Skin of body (tissue), 3 donors: ENCODE measurements at places on chromosomes 1 and 21.

DNA sequence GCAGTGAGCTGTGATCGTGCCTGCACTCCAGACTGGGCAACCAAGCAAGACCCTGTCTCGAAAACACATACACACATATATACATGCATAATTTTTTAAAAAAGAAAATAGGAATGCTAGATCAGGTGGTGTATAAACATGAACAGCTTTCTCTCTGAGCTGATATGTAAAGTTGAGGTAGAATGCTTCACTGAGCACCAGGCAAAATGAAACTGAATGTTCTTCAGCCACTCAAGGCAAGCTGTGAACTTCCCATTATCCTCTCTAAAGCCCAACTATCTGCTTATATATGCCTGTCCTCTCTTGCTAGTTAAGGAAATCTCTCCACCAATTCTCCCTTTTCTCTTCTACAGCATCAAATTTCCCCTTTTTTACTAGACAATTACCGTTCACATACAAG, 93.0 kb downstream of the NUF2 start:
- DNase-seq, result no peak

DNA sequence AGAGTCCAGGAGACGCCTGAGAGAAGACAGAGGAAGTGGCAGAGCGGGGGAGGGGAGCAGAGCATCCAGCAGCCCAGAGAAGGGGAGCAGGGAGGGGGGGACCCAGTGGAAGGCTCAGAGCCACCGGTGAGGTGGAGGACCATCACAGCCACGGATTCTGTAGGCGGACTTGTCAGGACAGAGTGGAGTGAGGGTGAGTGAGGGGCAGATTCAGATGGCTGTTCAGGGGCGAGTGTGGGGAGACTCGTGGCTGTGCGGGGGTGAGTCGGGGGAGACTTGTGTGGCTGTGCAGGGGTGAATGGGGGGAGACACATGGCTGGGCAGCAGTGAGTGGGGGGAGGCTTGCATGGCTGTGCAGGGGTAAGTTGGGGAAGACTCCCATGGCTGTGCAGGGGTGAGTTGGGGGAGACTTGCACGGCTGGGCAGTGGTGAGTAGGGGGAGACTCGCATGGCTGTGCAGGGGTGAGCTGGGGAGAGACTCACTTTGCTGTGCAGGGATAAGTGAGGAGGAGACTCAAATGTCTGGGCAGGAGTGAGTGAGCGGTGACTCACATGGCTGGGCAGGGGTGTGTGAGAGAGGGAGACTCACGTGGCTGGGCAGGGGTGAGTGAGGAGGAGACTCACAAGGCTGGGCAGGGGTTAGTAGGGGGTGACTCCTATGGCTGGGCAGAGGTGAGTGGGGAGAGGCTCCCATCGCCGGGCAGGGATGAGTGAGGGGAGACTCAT, 56.8 kb upstream of the ABCG1 start:
- DNase-seq, result no peak

DNA sequence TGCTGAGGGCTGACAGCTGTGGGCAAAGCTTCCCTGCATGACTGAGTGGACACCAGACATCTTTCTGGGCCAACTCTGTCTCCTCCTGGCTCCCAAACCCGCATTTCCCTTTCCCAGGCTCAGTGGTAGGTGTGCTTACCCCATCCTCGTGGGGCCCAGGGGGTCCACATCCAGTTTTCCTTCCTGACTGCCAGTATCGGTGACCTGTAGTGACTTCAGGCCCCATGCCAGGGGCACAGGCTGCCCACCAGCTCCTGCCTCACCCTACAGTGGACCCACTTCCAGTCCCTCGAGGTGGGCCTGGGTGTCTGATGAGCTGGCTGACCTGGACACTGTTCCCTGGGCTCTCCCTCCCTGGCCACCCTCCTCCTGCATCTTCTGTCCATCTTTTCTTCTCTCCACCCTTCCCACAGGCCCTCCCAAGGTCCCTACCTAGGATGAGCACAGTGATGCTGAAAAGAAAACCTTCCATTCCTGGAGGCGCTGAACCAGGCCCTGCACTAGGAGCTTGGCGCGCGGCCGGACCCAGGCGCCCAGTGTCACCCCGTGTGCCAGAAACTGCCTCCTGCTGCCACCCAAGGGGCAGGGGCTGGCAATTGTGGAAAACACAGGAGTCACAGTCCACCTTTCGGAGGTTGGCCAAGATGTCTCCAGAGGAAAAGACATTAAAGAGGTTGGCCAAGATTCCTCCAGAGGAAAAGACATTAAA, 67.1 kb downstream of the RUNX3 start:
- DNase-seq, result no peak

DNA sequence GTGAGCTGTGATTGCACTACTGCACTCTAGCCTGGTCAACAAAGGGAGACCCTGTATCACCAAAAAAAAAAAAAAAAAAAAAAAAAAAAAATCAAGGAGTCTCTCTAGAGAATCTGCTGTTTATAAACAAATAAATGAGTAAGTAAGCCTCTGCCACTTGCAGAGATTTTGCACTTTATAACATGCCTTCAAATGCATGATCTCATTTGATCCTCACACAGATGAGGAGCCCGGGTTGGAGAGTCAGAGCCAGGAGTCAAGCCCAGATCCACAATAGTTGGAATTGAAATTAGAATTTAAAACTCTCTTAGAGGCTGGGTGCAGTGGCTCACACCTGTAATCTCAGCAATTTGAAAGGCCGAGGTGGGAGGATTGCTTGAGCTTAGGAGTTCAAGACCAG, 4.0 kb downstream of the PRELP start:
- DNase-seq, result peak; percentile 11

DNA sequence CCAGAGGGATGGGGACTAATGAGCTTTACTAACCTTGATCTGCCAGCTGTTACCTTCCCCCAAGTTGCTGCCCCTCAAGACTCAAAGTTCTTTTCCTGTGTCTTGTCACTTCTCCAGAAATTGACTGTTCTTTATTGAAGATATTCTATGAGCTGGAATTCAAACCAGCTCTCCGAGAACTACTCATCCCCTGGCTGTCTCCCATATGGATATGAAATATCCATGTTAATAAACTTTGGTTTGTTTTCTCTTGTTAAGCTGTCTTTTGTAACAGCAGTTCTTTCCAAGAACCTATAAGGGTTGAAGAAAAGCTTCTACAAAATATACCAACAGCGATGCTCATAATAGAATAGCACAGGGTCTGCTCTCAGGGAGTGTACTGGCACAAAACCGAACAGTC, 77.0 kb downstream of the CAMK2N1 start:
- DNase-seq, result no peak

DNA sequence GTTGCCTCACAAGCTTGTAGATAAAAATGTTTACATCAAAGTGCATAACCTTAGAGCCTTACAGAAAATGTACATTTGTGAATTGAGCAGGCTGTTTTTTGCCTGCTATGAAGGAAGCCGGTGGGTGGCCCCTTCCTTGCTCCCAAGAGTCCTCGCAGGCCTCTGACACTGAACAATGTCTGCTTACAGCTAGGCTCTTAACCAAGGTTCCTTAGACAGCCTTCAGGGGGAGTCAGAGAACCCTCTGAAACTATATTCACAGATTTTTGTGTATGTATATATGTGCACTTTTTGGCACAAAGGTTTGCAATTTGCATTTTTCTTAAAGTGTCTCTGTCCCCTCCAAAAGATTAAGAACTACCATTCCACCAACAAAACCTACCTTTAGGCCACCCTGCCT, 282.6 kb downstream of the BARHL2 start:
- no peak for DNase-seq

GRCh38 chr1:92487078-92487605, 417 bp upstream of the GFI1 start:
- no peak for DNase-seq

DNA sequence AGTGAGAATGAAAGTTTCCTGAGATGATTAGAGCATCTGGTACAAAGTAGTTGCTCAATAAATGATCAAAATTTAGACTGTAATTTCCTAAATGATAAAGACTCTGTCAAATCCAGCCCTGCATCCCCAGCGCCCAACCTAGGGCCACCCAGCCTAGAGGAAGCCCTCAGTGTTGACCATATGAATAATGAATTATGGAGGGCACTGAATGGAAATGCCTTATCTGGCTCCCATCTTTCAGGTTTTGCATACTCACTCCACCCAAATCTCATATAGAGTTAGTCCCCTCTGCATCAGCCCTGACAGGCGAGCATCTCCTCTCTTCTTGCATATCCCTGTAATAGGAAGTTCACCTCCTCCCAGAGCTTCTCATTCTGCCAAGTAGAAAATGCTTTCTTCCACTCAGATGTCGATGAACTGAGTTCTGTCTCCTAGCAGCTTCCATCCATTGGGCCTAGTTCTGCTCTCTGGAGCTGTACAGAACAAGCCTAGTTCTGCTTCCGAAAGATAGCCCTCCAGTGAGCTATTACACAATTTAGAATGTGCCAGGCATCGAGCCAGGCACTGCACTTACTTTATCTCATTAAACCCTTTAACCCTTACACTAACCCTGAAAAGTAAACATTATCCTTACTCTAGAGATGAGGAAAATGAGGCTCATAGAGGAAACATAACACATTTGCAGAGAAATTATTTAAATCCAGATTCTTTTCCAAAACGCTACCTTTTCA, 20.9 kb downstream of the COA7 start:
- DNase-seq, result no peak

DNA sequence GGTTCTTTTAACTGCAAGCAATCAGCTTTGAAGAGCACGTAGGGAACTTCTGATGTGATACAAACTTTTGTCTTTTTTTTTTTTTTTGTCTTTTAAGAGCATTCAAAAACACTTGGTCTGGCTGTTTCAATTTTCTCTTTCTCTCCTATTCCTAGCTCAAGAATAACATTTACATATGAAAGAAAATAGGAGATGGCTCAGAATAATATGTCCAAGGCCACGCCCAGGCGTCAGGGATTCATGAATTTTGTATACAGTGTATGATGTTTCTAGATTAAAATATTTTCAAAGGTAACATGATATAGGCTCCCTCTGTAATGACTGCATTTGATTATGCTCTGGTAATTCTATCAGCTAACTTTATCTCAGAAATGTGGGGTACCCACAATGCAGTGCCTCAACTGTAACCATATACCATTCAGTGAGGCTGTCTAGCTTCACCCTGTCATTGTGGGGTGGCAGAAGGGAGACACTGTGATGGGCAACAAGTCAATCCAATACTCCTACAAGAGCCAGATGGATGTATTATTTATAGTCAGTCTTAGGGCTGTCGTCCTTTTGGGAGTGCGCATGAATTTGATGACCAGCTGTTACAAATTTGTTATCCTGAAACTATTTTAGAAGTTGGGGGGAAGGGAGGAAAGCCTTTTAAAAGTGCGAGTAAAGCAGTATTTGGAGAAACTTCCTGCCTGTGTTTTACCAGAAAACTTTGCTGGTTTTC, 1.5 kb upstream of the AKNAD1 start:
- DNase-seq, result peak; percentile 81

DNA sequence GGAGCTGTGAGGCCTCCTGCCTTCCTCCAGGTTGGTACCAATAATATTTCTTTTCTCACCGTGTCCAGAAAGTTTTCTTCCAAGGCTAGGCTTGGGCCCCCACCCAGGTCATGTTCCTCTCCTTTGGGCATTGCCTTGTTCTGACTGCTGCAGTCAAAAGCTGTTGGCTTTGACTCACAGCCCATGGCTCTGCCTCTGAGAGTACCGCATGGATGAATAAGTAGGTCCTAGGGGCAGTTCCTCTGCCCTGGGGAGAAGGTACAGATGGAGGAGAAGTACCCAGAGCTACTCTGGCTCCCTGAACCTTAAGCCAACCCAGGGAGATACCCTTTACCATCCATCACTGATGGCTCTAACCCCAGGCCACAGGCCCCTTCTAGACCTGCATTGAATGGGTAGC, 115.0 kb downstream of the NAV1 start:
- DNase-seq, result no peak
